Heart right ventricle (tissue), 16 donors: ENCODE measurements at places on chromosomes 11 and 22. TPM values are rescaled to one million over a fixed set of nuclear protein-coding genes. Genes with fewer than 3 reads are reported as not detected.

DNA sequence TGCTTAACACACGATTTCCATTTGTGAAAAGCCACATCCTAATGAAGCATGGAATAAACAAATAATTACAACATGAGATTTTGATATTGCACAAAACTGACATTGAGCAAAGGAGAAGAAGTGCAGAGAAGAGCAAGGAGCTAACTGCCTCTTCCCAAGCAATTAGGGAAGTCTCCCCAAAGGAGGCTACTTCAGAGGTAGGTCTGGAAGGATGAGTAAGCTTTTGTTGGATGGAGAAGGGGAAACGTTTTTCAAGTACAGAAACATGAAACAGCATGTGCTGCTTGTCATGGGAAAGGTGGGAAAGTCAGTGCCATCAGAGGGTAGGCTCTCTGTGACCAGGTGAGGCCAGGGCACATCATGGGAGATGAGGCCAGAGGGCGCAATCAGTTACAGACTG, 132.2 kb upstream of the SESN3 start:
- no peak for DNase-seq
- H3K27ac ChIP-seq = no peak overlapping the region
- H3K27me3 ChIP-seq = no peaks in the 10 kb centered on the region
- no peak overlapping the region for H3K4me3 ChIP-seq
- no peaks in the 10 kb centered on the region for H3K36me3 ChIP-seq
- H3K4me1 ChIP-seq = peaks cover 15% of the 10 kb centered on the region

DNA sequence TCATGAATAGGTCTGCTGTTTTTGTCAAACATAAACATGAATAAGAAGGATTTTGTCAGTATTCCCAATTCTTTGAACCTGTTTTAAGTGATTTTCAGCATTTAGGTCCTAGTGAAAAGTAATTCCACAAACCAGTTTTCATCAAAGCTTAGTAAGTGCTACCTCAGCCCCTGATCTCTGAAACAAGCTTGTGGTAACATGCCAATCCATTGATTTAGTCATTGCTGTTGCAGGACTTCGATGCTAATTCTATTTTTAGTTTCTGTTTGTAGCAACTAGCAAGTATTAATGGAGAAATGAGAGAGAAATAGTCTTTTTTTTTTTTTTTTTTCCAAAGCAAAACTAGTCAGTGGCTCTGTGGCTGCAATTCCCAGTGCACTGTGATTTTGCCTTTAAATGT, 91.4 kb downstream of the JRKL start:
- H3K4me1 ChIP-seq = peaks cover 28% of the 10 kb centered on the region
- no peak overlapping the region for H3K4me3 ChIP-seq
- DNase-seq = no peak

GRCh38 chr11:130215531-130216220, 56.1 kb downstream of the ST14 start:
- no peaks in the 10 kb centered on the region for H3K4me1 ChIP-seq
- H3K4me3 ChIP-seq = no peak overlapping the region
- H3K36me3 ChIP-seq = no peaks in the 10 kb centered on the region
- H3K27ac ChIP-seq = no peak overlapping the region

- peak overlapping the region; percentile 91 for H3K27ac ChIP-seq
- H3K4me1 ChIP-seq = peaks cover 8% of the 10 kb centered on the region
- no peak for DNase-seq
Observed at GRCh38 chr22:35611891-35612576, 5.1 kb downstream of the MB start.

DNA sequence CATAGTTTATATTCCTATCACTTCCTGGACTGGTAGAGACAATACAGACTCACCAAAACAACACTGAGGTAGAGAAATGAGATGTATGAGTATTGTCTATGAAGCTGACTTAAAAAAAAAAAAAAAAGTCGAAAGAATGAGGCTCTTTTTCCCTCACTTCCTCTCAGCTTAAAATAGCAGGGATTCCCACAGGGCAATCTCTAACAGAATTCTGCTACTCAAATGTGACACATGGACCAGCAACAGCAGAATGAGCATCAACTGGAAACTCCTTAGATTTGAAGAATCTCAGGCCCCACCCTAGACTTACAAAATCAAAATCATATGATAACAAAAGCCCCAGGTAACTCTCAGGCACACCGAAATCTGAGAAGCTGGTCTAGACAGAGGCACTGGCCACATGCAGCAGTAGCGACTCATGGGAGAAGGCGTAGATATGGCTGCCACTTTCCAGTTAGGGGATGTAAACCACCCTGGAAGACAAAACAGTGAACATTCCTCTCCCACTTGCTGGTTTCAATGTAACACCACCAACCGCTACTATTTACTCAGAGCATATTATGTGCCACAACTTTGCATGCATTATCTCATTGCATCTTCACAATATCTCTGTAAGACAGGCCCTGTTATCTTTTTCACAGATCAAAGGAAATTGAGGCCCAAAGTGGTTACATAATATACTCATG, 128.0 kb downstream of the RBFOX2 start:
- H3K36me3 ChIP-seq = no peaks in the 10 kb centered on the region
- H3K4me3 ChIP-seq = no peak overlapping the region
- H3K4me1 ChIP-seq = peaks cover 31% of the 10 kb centered on the region
- DNase-seq = no peak

GRCh38 chr11:67372321-67372992, 941 bp downstream of the CLCF1 start:
- H3K27me3 ChIP-seq = no peaks in the 10 kb centered on the region
- H3K4me3 ChIP-seq = peak overlapping the region; percentile 77
- peak; percentile 53 for DNase-seq
- H3K4me1 ChIP-seq = peaks cover 66% of the 10 kb centered on the region
- H3K27ac ChIP-seq = peak overlapping the region; percentile 91
- H3K36me3 ChIP-seq = no peaks in the 10 kb centered on the region

- H3K27ac ChIP-seq = no peak overlapping the region
- H3K4me1 ChIP-seq = no peaks in the 10 kb centered on the region
- H3K36me3 ChIP-seq = no peaks in the 10 kb centered on the region
- H3K4me3 ChIP-seq = no peak overlapping the region
- no peaks in the 10 kb centered on the region for H3K27me3 ChIP-seq
Observed at GRCh38 chr11:61080526-61080925, 21.8 kb upstream of the CD5 start.

DNA sequence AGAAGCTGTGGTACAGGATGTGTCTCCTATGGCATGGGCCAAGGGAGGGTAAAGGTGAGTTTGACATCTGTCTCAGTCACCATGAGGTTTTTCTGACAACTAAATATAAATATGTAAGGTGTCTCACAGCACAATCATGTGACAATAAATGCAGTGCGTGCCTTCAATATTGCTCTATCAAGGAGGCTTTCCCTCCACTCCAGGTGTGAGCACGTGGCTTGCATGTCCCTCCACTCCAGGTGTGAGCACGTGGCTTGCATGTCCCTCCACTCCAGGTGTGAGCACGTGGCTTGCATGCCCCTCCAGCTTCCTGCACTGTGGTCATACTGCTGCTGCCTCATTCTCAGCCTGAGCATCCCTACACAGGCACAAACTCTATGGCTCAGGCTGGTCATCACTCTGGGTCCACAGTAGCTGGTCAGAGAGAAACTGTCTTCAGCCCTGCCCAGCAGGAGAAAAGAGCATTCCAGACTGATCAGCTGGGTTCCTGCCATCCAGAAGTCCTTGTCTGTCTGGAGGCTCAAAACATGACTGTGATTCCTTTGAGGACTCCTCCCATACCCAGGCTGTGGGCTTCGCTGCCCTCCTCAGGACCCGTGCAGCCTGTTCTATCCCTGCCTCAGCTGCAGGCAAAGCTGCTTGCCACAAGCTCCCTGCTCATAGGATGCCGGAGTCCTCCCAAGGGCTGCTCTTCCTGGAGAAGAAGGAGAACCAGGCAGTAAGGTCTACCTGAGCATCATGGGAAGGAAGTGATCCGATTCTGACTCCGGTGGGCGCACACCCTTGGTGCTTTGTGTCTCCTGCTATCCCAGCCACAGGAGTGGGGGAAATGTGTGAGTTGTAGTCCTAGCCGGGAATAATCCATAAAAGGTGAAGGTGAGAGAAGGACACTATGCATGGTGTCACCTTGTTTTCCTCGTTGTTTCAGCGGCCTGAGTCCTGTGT, 33.4 kb upstream of the VPREB1 start:
- H3K36me3 ChIP-seq = no peaks in the 10 kb centered on the region
- peaks cover 63% of the 10 kb centered on the region for H3K27me3 ChIP-seq
- no peak overlapping the region for H3K27ac ChIP-seq

GRCh38 chr11:62922653-62923431, 1.7 kb upstream of the CHRM1 start:
- peak overlapping the region; percentile 42 for H3K4me3 ChIP-seq
- no peaks in the 10 kb centered on the region for H3K27me3 ChIP-seq
- H3K4me1 ChIP-seq = peaks cover 45% of the 10 kb centered on the region

GRCh38 chr11:71575723-71576424, 6.8 kb downstream of the KRTAP5-11 start:
- no peak overlapping the region for H3K27ac ChIP-seq
- no peaks in the 10 kb centered on the region for H3K36me3 ChIP-seq
- no peak overlapping the region for H3K4me3 ChIP-seq
- no peak for DNase-seq
- H3K4me1 ChIP-seq = no peaks in the 10 kb centered on the region
- peaks cover 39% of the 10 kb centered on the region for H3K27me3 ChIP-seq

The MUC6 gene
- total RNA-seq = not detected
